ENCODE measurements at places on chromosomes 16 and 17.

GRCh38 chr17:82564241-82564640 lies 44.7 kb downstream of the FOXK2 start:
- no peak for DNase-seq

DNA sequence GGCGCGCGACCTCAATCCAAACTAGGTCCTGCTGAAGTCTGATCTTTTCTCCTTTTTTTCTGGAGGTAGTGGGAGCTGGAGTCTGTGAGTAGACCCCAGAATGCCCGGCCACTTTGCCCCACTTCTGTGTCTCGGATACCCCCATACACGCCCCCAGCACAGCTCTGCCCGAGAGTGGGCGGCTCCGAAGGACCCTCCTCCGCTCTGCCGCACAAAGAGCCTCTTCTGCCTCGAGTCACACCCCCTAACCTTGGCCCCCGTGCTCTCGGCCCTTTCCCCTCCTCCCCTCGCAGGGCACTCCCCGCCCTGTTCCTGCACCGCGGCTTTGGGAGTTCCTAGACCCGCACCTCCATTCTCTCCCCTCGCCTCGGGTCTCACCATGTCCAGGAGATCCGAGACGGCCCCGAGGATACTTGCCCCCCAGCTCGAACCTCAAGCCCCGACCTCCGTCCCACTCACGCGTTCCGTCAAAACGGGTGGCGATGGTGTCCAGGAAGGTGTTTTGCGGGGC lies 476 bp downstream of the KCNH4 start:
- no peak for DNase-seq

DNA sequence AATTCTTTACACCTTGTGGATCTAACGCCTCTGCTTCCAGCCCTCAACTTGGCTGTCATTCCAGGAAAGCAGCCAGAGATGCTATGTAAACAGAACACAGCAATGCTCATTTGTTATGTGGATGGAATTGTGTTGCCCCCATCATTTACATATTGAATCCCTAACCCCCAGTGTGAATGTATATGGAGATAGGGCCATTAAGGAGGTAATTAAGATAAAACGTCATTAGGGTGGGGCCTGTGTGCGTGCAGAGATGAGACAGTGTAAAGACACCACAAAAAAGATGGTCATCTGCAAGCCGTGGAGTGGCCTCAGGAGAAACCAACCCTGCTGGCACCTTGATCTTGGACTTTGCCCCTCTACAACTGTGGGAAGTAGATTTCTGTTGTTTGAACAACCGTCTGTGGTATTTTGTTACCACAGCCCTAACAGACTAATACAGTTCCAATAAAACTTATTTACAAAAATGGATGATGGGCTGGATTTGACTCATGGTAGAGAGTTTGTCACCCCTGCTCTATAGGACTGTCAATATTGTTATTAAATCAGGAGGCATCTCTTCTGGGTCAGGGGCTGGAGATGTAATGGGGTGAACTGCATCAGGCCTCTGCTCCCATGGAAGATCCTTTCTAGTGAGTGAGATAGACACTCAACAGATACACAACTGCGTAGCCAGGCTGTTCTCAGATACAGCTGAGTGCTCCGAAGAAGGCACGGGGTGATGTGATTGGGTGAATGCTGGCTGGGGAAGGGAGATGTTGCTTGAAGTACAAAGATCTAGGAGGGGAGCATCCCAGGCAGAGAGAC lies 339.0 kb downstream of the SNX29 start:
- DNase-seq: no peak

DNA sequence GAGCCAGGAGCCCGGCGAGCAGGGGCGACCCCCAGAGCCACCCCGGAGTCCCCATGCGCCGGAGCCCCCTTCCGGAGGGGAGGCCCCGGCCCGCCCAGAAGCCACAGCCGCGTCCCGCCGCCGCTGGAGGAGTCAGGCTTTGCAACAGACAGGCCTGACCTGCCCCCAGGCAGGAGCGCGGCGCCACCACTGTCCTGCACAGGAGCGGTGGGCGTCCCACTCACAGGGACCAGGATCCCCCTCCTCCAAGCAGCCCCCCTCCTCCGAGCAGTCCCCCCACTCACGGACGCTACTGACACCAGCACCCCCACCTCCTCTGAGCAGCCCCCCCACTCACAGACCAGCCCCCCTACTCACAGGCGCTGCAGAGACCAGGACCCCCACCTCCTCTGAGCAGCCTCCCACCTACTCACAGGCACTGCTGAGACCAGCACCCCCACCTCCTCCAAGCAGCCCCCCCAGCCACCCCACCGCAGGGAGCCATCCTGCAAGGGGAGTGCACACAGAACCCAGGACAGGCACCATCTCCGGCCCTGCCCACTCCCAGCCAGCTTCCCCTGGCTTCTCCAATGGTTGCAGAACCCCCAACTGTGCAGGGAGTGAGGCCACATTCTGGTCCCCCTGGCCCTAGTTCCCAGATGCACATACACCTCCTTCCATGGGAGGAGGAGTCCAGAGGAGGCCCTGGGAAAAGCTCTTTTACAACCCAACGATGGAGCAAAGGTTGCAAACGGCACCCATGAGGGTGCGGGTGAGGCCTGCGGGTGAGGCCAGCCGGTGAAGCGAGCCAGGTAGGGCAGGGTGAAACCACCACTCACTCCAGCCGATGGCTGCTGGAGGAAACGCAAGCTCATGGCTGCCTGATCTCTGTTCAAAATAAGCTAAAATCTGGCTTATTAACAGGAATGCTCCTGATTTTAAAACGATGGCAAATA lies 69.9 kb downstream of the ABR start:
- DNase-seq: peak; percentile 34

GRCh38 chr17:2484876-2485275 lies 26.8 kb downstream of the METTL16 start:
- DNase-seq: no peak

Data from HTR-8/SVneo (cell line).